Stomach (tissue), 19 donors: ENCODE measurements at places on chromosomes 4 and X. TPM values are rescaled to one million over a fixed set of nuclear protein-coding genes. Genes with fewer than 3 reads are reported as not detected.

Gene ASB12
- not detected for total RNA-seq

Gene LRAT
- total RNA-seq, result not detected

Gene ARHGAP24
- total RNA-seq, result 6.4 TPM

Gene PPARGC1A
- total RNA-seq, result 230 TPM

Gene RTL9
- not detected for total RNA-seq

Gene CXCL6
- 4.3 TPM for total RNA-seq

Gene BEND2
- total RNA-seq, result not detected

Gene ACSL4
- total RNA-seq, result 15.6 TPM

Gene NOA1
- 81.7 TPM for total RNA-seq

Gene LANCL3
- 0.58 TPM for total RNA-seq

Gene SLC2A9
- 2.3 TPM for total RNA-seq

Gene GLOD5
- total RNA-seq, result not detected

Gene RAB39B
- not detected for total RNA-seq

GRCh38 chr4:102533348-102533747 lies 32.2 kb downstream of the NFKB1 start:
- no peak overlapping the region for H3K4me3 ChIP-seq
- peaks cover 28% of the 10 kb centered on the region for H3K36me3 ChIP-seq
- no peak for DNase-seq
- no peaks in the 10 kb centered on the region for H3K4me1 ChIP-seq
- no peak overlapping the region for H3K27ac ChIP-seq
- no peaks in the 10 kb centered on the region for H3K27me3 ChIP-seq

DNA sequence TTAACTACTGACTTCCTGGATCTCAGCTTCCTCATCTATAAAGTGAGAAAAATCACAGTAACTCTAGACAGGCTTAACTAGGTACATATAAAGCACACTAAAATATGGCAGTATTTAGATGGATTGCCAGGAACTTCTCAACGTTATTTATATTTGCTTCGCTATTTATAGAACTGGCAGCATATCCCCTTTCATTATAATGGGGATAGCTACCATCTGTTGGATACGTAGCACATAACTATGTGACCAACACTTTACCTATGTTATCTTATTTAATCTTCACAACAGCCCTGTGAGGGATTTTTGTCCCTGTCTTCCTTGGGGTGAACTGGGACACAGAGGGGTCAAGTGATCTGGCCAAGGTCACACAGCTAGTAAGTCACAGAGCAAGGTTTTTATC lies 64.6 kb downstream of the ENPEP start:
- DNase-seq, result no peak
- H3K4me3 ChIP-seq, result no peak overlapping the region

DNA sequence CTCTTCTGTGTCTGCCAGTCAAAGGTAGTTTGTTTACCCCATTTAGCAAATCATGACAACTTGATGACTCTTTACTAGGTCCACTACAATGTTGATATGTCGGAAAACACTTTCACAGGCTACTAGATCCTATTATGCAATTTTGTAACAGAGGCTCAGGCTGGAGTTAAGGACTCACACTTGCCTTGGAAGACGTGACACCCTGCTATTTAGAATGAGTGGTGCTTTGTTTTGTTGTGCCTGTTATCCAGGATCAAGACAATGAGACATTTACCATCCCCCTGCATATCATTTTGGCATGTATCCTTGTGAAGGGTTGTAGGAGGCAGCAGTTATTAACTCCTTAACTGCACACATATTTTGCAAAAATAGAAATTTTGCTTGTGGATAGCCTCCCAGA lies 263.7 kb downstream of the IL1RAPL1 start:
- H3K27me3 ChIP-seq, result no peaks in the 10 kb centered on the region
- no peak overlapping the region for H3K4me3 ChIP-seq
- H3K4me1 ChIP-seq, result no peaks in the 10 kb centered on the region
- no peak for DNase-seq
- H3K27ac ChIP-seq, result no peak overlapping the region
- H3K36me3 ChIP-seq, result no peaks in the 10 kb centered on the region

- no peak for DNase-seq
- H3K4me3 ChIP-seq, result no peak overlapping the region
- H3K27ac ChIP-seq, result no peak overlapping the region
Observed at GRCh38 chr4:170526471-170526870, 436.7 kb upstream of the AADAT start.

DNA sequence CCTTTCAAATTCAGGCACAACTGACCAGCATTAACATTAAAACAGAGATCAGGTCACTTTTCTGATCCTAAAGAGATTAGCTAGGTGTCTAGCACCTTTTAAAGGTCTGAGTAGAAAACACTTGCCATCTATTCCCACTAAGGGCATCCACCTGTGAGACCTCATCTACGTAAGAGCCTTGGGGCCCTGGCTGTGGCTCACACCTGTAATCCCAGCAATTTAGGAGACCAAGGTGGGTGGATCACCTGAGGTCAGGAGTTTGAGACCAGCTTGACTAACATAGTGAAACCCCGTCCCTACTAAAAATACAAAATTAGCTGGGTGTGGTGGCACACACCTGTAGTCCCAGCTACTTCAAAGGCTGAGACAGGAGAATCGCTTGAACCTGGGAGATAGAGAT lies 11.8 kb downstream of the TBC1D9 start:
- peak overlapping the region; percentile 58 for H3K27ac ChIP-seq
- DNase-seq, result no peak
- no peak overlapping the region for H3K4me3 ChIP-seq
- H3K27me3 ChIP-seq, result no peaks in the 10 kb centered on the region

DNA sequence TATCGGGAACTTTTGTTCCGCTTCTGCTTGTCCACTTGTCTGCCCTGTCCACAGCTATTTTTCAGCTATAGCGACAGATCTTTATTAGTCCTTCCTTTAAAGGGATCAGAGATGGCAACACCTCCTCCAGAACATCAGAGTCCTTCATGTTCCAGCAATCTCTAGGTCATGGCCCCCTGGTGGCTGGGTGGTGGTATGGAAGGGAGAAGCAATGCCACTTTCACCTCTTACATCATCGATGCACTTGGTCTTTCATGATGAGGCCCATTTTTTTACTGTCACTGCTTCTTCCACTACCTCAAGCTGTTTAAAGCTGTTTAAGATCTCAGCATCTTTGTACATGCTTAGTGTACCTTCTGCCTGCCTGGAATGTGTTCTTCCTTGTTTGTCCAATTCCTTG lies 106.7 kb downstream of the ARHGAP6 start:
- no peaks in the 10 kb centered on the region for H3K27me3 ChIP-seq
- DNase-seq, result peak; percentile 29
- no peak overlapping the region for H3K27ac ChIP-seq
- H3K36me3 ChIP-seq, result no peaks in the 10 kb centered on the region
- no peaks in the 10 kb centered on the region for H3K4me1 ChIP-seq

DNA sequence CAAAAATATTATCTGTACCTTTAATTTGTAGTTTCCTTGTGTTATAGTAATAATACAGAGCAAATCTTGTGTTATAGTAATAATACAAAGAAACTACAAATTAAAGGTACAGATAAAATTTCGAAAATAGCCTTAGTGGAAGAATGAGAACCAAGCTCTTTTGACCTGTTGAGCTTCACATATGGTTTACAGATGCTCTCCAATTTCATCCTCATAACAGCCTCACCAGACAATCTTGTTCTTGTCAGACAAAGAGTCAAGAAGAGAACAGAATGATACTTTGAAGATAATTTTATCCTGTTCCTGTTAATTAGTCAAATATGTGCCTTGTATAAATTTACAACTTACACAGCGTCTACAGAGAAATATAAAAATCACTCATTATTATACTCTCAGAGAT lies 12.8 kb downstream of the ATXN3L start:
- no peaks in the 10 kb centered on the region for H3K36me3 ChIP-seq
- H3K4me3 ChIP-seq, result no peak overlapping the region
- H3K4me1 ChIP-seq, result no peaks in the 10 kb centered on the region
- DNase-seq, result no peak
- H3K27me3 ChIP-seq, result no peaks in the 10 kb centered on the region

- no peaks in the 10 kb centered on the region for H3K4me1 ChIP-seq
- H3K4me3 ChIP-seq, result no peak overlapping the region
- H3K27me3 ChIP-seq, result no peaks in the 10 kb centered on the region
- no peak overlapping the region for H3K27ac ChIP-seq
- no peaks in the 10 kb centered on the region for H3K36me3 ChIP-seq
Observed at GRCh38 chrX:47707031-47707780, 48.2 kb upstream of the UXT start.

DNA sequence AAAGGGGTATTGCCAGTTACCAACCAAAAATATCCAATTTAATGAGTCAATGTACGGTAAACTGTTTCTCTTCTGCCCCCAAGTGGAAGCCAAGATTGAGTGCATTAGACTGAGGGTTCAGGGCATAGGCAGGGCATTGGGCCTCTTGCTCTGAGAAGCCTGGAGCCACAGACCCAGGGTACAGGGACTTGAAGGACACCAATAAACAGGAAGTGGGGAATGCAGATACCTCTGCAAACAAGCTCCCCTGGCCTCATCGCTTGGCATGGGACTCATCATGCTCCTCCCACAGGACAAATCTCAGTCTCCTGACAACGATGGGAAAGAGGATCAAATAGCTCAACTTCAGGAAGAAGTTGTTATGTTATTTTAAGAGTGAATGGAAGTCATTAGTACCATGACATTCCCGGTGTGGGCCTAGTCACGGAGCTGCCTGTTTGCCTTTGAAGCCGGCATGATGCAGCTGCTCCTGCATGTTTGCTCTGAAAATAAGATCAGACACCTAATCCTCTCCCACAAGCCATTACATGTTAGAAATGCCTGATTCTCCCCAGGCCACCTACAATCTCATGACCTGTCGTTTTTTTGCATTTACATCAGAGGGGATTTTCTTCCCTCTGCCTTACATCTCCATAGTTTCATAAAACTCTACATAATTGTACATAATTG lies 224.2 kb downstream of the RCHY1 start:
- H3K27ac ChIP-seq, result no peak overlapping the region
- DNase-seq, result peak; percentile 47
- H3K4me1 ChIP-seq, result no peaks in the 10 kb centered on the region

- no peaks in the 10 kb centered on the region for H3K36me3 ChIP-seq
- H3K27me3 ChIP-seq, result no peaks in the 10 kb centered on the region
- no peaks in the 10 kb centered on the region for H3K4me1 ChIP-seq
- H3K27ac ChIP-seq, result no peak overlapping the region
- H3K4me3 ChIP-seq, result no peak overlapping the region
Observed at GRCh38 chr4:152618971-152619370, 60.8 kb downstream of the TMEM154 start.

DNA sequence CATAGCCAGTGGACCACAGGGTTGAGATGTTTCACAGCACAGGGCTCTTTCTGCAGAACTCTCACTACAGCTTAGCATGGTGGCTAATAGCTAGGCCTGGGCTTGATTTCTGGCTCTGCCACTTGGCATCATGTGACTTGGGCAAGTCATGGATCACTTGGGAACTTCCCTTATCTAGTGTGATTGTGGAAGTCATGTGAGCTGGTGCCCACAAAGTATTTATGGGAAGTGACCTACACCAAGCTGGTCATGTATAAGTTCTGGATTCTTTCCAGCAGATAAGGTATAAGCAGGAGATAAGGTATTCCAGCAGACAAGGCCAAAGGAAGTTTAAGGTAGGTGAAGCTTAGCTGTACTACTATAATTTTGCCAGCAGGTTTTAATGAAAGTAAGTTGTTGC lies 61.0 kb downstream of the REELD1 start:
- peak; percentile 50 for DNase-seq
- H3K4me1 ChIP-seq, result no peaks in the 10 kb centered on the region
- H3K27me3 ChIP-seq, result no peaks in the 10 kb centered on the region

DNA sequence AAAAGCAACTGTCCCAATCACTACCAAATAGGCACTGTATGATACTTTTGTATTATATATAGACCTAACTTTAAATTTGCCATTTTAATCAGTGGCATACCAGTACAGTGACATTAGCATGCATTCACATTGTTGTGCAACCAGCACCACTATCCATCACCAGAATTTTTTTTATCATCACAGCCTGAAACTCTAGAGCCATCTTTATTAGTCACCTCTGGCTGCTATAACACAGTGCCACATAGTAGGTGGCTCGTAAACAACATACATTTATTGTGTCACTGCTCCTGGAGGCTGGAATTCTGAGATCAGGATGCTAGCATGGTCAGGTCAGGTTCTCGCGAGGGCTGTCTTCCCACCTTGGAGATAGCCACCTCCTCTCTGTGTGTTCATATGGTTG lies 188.4 kb upstream of the GALNT7 start:
- H3K27me3 ChIP-seq, result no peaks in the 10 kb centered on the region
- H3K36me3 ChIP-seq, result no peaks in the 10 kb centered on the region
- no peaks in the 10 kb centered on the region for H3K4me1 ChIP-seq
- H3K4me3 ChIP-seq, result no peak overlapping the region
- peak overlapping the region; percentile 47 for H3K27ac ChIP-seq
- DNase-seq, result no peak

DNA sequence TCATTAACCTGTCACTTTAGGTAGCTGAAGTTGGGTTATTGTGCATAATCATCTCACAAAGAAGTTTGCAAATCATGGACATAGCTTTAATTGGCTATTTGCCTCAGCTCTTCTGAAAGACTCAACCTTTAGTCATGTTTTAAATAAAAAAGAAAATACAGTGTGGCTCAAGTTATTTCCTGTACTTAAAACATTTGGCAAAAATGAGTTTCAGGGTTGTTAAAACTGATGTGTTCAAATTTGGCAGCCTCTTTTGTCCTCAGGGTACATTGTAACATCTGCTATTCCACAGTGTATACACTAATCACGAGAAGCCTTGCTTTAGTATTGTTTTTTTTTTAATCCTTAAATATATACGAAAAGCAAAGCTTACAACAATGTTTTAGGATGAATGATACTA lies 31.5 kb upstream of the HPGD start:
- no peak overlapping the region for H3K4me3 ChIP-seq
- H3K4me1 ChIP-seq, result no peaks in the 10 kb centered on the region
- H3K27me3 ChIP-seq, result no peaks in the 10 kb centered on the region
- peak; percentile 21 for DNase-seq
- H3K27ac ChIP-seq, result no peak overlapping the region
- H3K36me3 ChIP-seq, result no peaks in the 10 kb centered on the region

DNA sequence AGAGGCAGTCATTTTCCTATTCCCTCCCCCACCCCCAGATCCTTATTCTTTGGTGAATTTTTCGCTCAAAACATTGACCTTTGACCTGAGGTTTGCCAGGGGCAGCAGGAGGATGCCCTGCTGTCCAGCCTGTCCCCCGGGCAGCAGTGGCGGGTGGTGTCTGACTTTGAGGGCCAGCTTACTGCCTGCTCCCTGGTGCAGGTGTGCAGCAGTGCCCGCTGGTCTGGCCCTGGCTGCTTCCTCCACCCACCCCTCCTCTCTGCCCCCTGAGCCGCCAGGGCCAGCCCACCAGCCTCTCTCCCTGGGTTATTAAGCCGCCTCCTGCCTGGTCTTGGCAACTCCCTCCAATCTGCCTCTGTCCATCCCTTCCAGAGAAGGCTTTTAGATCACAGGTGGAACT lies 40.8 kb upstream of the GRPEL1 start:
- H3K36me3 ChIP-seq, result no peaks in the 10 kb centered on the region
- H3K4me1 ChIP-seq, result peaks cover 8% of the 10 kb centered on the region
- no peak for DNase-seq
- H3K27me3 ChIP-seq, result no peaks in the 10 kb centered on the region

DNA sequence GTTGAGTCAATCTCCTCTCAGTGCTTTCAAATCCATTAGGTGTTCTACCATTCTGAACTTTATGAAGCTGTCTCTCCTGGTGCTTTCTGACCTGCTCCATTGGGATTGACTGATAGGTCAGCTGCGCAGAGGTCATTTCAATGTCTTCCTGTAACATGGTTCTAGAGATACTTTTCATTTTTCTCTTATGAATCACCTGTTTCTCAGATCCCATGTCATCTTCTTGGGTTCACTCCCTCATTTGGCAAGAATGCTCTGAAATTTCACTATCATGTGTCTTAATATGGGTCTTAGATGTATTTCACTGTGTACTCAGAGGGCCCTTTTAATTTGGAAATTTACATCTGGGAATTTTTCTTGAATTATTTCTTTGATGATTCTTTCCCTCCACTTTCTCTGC lies 13.8 kb upstream of the PGM2 start:
- no peaks in the 10 kb centered on the region for H3K4me1 ChIP-seq
- H3K27ac ChIP-seq, result no peak overlapping the region
- H3K4me3 ChIP-seq, result no peak overlapping the region
- H3K27me3 ChIP-seq, result no peaks in the 10 kb centered on the region
